ENCODE measurements at places on chromosomes 3 and 15.

GRCh38 chr15:91128016-91128415 lies 28.0 kb downstream of the SV2B start:
- no peak for DNase-seq

DNA sequence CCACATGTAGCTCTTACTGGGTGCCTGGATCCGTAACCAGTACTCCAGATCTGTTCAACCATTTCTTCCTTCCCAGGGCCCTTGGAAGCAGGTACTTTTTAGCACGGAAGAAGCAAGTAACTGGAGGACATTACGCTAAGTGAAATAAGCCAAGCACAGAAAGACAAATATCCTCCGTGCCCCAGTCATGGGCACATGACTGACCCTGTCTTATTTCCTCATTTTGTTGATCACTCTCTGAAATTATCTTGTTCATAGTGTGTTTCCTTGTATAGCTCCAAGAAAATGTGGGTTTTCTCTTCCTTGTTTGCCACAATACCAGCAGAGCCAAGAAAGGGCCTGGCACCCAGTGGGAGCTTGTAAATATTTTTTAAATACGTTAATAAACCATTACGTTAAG lies 32.2 kb upstream of the MTMR14 start:
- no peak for DNase-seq

GRCh38 chr3:3264796-3265195 lies 85.3 kb upstream of the CRBN start:
- no peak for DNase-seq

GRCh38 chr15:100717596-100717995 lies 115.2 kb downstream of the ASB7 start:
- no peak for DNase-seq

DNA sequence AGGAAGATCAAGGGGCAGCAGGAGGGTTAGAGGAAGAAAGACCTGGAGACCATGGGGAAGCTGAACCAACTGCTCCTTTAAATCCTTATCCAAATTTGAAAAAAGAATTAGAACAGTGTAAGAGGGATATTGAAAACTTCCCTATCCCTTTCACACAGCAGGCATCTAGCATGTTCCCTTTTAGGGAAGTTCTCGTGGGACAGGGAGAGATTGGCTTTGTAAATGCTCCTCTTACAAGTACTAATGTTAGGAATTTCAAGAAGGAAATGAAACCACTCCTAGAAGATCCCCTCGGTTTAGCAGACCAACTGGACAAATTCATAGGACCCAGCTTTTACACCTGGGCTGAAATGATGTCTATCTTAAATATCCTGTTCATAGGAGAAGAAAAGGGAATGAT lies 41.5 kb downstream of the PPCDC start:
- DNase-seq = no peak

GRCh38 chr3:96183871-96184270 lies 630.5 kb upstream of the EPHA6 start:
- DNase-seq = no peak

GRCh38 chr3:124772081-124772831 lies 42.0 kb downstream of the UMPS start:
- no peak for DNase-seq

- no peak for DNase-seq
Observed at GRCh38 chr3:107594870-107595269, 72.1 kb downstream of the BBX start.

DNA sequence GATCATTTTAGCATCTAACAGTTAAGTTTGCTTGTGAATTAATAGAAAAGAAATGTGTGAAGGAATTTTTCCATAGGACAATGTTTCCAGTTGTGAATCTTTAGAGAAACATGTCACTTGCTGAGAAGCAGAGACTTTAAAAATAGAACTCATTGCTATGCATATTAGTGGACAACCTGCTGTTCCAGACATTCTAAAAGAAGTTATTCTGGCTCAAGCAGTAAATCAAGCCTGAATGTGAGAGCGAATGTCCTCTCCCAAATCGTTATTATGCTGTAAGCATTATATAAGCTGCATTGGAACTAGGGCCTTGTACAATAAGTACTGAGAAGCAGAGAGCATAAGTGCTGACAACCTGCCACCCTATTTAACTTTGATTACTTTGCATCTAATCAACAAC lies 990.9 kb downstream of the PLOD2 start:
- DNase-seq = no peak

DNA sequence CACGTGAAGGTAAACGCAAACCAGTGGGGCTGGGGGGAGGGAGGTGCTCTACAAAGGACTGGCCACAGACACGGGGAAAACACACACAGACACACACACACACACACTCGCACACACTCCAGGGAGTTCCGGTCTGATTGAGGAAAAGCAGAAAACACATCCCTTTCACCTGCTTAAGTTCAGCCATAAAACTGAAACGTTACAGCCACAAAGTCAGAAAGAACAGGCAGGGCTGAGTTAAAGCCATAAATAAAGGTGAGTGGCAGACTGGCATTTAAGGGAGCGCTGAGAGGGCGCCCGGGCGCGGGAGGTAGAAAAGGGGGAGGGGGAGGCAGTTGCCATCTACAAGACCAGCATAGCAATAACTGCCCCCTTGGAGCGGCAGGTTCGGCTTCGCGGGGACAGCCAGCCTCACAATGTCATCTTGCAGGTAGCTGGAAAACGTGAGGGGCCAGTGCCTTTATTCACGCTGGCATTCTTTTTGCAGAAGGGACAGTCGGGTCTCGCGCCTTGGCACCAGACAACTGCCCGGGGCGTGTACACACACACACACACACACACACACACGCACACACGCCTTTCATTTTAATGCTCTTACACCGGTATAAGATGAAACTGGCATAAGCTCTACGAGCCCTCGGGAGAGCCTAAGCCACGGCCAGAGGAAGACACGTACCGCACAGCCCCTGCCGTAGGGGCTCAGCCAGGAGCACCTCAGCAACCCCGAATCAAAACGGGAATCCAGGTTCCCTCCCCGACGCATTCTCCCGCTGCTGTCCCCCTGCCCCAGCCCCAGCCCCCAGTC lies 866 bp downstream of the TNIK start:
- DNase-seq = peak; percentile 18

DNA sequence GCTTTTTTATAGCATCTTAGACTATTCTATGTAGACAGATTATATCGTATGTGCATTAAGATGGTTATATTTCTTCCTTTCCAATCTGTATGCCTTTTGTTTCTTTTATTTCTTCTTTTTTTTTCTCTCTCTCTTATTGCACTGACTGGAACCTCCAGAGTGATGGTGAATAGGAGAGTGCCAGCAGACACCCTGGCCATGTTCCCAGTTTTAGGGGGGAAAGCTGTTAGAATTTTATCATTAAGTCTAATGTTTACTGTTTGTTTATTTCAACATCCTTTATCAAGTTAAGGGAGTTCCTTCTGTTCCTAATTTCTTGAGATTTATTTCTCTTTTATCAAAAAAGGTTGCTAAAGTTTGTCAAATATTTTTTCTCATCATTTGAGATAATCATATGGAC lies 116.6 kb upstream of the LRTM1 start:
- DNase-seq = no peak

DNA sequence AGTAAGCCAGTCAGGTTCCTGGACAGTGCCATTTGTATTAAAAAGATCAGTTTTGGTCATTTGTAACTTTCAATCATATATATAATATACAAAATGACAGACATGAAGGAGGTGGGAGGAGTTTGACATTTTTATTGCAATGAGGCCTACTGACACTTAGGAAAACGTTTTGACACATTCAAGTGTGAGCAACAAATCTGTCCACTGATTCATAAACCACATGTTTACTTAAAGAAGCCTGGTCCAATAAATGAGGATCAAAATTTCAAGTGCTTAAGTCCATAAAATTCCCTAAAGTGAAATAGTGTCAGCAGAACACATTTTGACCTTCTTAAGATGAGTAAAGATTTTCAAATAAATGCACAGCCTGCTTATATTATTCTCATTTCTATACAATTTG lies 137.3 kb downstream of the MECOM start:
- DNase-seq = no peak

DNA sequence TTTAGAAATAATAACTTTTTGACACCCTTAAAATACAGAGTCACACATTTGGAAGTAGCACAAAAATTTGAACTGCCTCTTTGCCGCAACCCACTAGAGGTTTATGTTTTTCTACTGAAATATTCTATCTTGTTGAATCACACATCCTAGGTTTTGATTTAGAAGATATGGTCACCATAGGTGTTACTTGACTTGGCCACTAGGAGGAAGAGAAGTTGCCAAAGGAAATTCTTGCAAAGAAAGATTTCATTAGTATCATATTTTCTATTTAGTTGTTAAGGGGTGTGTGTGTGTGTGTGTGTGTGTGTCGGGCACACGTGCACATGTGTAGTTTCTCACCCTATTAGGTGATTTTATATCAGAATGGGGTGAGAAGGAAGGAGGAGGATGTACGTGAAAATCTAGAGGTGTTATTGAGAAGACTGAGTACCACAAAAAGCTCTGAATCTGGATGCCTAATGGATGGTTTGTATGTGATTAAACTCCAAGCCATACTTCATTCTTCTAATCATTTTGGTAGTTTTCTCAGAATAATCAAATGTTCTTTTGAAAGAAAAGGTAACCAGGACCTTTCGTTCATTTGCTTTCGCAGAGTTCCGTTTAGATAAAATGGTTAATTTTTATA lies 31.5 kb downstream of the ZFAND6 start:
- DNase-seq = no peak

GRCh38 chr3:5151586-5151985 lies 29.5 kb downstream of the ARL8B start:
- DNase-seq = no peak

DNA sequence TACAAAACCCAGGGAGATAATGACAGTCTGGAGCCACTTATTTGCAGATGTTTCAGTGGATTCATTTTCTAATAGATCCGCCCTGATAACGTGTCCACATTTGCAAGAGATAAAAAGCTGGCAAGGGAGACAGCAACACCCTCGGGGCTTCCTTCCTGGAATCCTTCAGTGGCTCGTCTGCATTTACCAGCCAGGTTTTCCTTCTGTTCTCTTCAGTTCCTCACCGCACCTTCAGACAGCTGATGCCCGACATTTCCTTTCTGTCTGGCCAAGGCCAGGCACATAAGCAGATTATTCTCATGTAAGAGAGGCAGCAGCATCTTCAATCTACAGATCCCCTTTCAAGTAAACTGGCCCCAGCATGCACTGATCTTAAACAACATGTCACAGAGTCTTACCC lies 56.2 kb upstream of the SPATA12 start:
- no peak for DNase-seq

GRCh38 chr3:71857956-71858355 lies 73.0 kb upstream of the PROK2 start:
- DNase-seq = no peak

- DNase-seq = no peak
Observed at GRCh38 chr3:187739094-187739560, 6.1 kb downstream of the BCL6 start.

DNA sequence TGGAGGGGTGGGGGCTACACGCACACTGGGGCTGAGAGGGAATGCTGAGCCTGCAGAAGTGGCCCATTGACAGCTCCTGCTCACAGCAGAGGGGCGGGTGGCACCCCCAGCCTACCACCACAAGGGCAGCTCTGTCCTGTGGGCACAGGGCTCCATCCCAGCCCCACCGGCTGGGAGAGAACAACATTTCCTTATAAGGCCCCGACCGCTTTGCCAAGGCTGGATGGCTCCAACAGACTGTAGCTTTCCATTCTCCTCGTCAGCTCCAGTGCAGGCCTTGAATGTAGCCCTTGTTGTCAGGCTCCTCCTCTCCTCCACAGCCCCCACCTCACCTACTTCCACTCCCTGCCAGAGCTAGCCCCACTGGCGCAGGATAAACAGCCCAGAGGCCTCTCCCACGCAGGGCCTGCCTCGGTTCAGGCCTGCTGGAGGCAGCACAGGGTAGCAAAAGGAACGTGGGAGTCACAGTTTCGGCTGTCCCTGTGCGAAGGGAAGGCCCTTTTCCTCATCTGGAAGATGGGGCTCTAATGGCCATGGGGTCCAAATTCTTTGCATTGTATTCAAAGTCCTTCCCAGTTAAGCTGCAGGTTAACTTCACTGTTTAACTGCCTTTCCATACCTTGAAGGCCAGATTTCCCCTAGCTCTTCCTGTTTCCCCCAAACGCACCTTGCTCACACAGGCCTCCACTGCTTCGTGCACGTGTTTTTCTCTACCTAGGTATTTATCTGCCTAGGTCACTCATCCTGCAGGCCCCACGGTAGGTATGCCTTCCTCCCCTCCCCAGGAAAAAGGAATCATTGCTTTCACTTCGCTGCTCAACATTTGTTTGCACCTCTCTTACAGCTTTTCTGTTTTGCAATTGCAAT lies 101.6 kb upstream of the LPP start:
- peak; percentile 20 for DNase-seq

GRCh38 chr3:194231929-194232832 lies 96.2 kb downstream of the HES1 start:
- DNase-seq = no peak

DNA sequence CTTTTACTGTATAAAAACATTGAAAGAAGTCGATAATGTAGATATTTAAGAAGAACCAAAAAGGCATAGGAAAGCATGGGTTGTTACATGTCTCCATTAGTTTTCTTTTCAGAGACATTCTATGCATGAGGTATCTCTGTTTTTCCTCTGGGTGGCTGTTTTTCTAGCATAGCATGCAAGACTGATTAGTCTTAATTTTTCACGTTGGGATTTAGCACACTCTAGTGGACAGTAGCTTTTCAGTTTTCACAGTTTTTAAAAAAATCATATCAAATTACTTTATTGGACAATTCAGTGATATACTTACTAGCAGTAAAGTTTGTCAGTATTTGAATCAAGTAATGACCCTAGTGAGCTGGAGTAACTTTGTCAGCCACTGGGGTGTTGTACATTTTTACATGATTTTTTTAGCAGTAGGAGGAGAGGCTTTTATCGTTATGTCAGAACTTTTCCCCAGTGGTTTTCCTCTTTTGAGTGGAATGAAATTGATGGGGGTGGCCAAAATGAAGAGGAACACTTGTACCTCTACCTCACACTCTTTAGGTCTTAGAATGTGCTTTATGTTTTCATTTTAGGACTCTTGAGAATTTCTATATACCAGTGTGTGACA lies 57.2 kb downstream of the SEC22A start:
- no peak for DNase-seq

DNA sequence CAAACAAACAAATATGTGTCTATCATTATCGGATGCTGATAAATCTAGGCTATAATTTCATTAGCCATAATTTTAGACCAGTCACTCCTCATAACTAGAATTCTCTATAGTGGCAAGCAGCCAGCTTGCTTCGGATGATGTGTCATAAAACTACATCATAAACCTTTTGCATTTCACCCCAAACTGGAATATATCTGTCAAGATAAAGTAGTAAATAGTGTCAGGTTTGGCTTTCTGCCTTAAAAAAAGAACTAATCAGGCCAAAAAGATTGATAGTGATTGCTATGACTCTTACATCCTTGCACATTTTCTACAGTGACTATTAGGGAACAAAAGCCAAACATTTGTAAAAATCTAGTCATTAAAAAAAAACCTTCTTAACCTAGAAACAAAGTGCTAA lies 51.0 kb downstream of the DPPA2 start:
- DNase-seq = no peak

- no peak for DNase-seq
Observed at GRCh38 chr3:34382859-34383258, 584.4 kb downstream of the PDCD6IP start.

- no peak for DNase-seq
Observed at GRCh38 chr3:73041537-73041936, 19.9 kb upstream of the EBLN2 start.

- peak; percentile 29 for DNase-seq
Observed at GRCh38 chr3:71724584-71725270, 475 bp downstream of the EIF4E3 start.

Measured in NCI-H510A (cell line).